ENCODE measurements at places on chromosomes 5 and 9.
A peak's percentile ranks its signal among the peaks of the same experiment; 100 is the strongest.

DNA sequence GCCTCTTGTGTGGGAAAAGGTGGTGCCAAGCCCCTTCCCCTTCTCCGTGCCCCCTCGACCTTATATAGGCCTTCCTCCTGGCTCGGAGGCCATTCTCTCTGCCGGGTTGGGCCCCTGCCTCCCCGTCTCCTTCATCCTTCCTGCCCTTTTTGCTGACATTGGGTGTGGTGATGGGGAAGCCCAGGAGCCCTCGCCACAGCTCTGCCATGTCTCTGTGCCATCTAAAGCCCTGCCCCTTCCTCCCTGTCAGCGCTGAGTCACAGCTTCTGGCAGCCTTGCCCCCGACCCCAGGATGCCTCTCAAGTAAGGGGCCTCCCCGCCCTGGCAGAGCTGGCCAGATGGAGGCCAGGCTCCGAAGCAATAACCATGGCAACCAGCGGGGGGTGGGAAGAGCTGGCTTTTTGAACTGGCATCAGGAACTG, 30.4 kb downstream of the JADE2 start:
- no peak for DNase-seq

GRCh38 chr9:128102196-128102595, 25.3 kb downstream of the PTGES2 start:
- DNase-seq: no peak

DNA sequence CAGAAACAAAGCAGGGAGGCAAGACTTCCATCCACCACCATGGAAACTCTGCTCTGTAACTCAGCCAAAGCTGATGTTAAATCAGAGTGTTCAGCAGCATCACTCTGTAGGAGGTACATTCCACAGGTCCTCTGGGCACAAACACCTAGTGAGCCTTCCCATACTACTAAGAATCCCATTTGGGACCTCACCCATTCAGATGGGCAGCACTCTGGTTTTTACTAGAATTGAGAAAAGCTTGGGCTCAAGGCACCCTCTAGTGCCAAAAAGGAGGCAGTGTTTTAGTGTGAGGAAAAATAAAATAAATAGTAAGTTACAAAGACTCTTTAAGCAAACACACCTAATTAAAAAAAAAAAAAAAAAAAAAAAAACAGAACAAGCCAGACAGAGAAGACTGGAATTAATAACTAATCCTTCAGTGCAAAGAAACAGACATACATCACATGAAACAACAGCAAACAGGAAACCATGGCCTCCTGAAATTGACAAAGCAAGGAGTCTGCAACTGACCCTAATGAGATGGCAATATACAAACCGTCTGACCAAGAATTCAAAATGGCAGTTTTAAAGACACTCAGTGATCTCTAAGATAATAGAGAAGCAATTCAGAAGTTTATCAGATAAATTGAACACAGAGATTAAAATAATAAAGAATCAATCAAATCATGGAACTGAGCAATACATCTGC, 159.5 kb downstream of the GNA14 start:
- no peak for DNase-seq

DNA sequence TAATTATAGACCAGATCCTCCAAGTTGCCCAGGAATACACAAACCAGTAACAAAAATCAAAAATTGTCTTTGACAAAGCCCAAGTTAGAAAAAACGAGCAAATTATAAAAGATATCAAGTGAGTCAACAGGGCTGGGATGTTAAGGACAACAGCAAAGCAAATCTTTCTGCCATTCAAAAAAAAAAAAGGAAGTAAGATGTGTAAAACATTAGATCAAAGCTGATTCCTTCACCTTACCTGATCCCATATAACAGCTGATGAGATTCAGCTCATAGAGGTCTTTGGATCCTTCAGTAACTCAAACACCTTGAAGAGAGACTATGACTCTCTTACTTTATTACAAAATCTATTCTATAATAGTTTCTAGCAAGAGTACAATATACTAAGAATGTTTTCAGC, 100.9 kb downstream of the STRBP start:
- no peak for DNase-seq

DNA sequence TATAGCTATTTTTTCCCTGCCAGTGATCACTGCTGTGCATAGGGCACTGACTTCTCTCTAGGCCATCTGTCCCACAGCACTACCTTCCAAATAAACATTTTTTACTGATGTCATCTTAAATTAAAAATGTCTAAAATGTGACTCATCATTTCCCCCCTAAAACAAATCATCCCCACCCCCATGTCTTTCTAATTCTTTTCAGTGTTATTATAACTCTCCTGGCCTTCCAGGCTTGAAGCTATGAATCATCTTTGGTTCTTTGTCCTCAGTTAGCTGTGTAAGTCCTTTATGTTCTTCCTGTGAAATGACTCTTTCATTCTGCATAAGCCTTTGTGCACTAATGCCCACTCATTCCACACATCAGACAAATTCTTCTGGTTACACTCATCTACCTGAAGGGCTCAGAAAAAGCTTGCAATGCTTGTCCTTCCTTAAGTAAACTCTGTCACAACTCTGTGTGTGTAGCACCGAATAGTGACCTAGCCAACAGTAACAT, 78.1 kb downstream of the CFAP95 start:
- DNase-seq: peak; percentile 86

- DNase-seq: no peak
These were observed 5.0 kb downstream of the PBX3 start for GRCh38 chr9:125752070-125752628.

DNA sequence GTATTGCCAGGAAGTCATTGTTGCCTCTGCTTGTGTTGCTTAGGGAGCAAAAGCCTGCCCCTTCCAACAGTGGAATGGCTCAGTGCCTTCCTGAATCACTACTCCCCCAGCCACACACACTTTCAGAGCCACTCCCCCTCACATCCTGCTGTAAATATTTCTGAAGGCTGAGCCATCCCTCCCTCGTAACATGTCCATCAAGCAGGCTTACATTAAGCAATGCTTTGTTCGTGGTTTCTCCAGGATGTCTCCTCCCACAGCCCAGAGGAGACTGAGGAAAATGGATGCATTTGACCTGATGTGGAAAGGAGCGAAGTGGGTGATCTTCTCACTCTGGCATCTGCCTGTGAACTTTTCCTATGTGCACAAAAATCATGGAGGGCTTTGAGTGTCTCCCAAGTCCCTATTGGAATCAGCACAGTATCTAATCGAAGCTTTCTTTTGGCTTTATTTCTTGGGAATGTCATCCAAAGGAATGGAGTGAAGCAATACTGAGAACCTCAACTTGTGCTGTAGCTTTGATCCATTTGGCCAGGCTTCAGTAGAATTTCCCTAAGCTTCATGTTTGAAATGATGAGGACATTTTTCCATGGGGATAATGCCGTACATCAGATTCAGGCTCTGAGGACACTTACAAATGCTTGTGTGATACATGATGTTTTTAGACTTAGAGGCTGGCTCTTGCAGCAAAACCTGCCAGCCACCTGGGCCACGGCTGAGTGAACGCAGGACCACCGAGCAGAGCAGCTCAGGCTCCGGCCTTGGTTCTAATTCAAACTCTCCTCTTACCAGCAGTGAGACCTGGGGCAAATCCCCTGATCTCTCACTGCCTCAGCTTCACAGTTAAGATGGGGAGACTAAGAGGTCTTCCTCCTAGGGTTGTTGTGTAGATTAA, 389.1 kb downstream of the ENC1 start:
- peak; percentile 91 for DNase-seq

- no peak for DNase-seq
These were observed 818 bp upstream of the OBP2A start for GRCh38 chr9:135544981-135545635.

- DNase-seq: peak; percentile 15
These were observed 218.6 kb downstream of the PJA2 start for GRCh38 chr5:109191153-109191558.

- no peak for DNase-seq
These were observed 124.5 kb upstream of the PRLR start for GRCh38 chr5:35354751-35355150.

- no peak for DNase-seq
These were observed 106.6 kb downstream of the PDE8B start for GRCh38 chr5:77316871-77317661.

GRCh38 chr9:108850293-108850897, 5.4 kb downstream of the ACTL7B start:
- DNase-seq: no peak

GRCh38 chr5:141512911-141513626, 24.2 kb downstream of the PCDHGC5 start:
- DNase-seq: no peak

- DNase-seq: no peak
These were observed 34.9 kb downstream of the ALDH1A1 start for GRCh38 chr9:72917892-72918509.

DNA sequence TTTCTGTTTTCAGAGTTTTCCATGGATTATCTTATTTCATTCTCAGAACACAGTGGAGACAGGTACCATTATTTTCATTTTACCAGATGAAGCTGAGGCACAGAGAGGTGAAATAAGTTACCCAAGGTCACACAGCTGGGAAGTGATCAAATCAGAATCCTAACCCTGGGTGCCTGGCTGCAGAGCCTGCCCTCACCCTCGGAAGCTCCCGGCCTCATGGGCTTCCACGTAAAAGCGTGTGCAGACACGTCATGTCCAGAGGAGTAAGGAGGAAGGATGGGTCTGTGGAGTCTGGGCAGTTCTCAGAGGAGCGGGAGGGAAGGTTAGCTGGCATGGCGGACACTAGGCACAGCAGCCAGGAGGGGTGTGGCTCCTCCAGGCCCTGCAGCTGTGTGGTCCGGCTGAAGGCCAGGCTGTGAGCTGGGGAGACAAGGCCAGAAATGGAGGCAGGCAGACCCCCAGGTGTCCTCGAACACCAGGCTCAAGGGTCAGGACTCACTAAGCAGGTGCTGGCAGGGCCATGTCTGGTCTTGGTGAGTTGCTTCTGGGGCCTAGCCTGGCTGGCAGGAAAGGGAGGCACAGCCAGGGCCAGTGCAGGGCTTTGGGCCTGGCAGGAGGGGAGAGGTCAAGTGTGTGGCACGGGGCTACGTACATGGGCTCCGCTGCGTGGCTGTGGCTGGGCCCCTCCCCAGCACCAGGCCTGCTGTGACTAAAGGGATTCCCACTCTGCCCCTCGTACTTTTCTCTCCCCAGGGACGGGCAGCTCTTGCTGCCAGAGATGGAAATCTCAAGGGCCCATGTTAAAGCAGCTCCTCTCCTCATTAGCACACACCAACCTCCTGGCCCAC, 5.6 kb downstream of the TBC1D9B start:
- DNase-seq: no peak

- DNase-seq: no peak
These were observed 5.8 kb downstream of the FAM219A start for GRCh38 chr9:34452568-34452967.

- DNase-seq: no peak
These were observed 67.2 kb downstream of the PSD2 start for GRCh38 chr5:139862803-139863202.

GRCh38 chr5:63572740-63573139, 389.5 kb downstream of the HTR1A start:
- no peak for DNase-seq

DNA sequence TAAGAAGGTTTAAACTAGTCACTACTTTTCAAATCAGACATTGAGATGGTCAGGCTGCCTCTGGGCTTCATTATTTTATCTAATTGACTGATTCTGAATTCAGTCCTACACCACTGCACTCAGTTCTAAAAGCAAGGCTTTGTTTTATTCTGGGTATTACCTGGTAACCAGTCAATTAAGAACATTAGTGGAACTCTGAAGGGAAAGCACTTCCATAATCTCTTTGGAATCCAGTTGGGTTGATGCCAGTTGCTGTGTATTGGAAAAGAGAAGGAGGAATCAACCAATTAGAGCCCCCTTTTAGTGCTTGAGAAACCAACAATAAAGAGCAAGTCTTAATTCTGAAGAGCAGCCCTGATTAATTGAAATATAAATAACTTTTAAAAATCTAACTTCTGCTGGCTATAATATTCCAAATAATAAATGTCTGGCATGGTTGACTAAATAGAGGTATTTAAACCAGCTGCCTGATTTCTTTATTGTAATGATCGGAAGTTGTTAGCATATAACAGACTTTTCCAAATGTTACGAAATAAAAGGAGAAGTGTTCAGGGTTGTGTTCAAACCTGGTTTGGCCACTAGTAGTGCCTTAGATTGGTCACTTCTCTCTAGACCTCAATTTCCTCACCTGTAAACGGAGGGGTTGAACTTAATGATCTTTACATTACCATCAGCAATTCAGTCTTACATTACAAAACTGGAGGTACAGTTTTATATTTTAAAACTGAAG, 32.0 kb downstream of the CPEB4 start:
- no peak for DNase-seq

GRCh38 chr5:175778951-175779503, 92.4 kb upstream of the CPLX2 start:
- DNase-seq: no peak

Data from non-pigmented ciliary epithelial cell (primary cell).